Glomerular endothelial cell (primary cell): ENCODE measurements at places on chromosomes 11 and 22.

- DNase-seq, result no peak
Measured at GRCh38 chr11:15829312-15829711, 527.0 kb downstream of the SOX6 start.

GRCh38 chr11:7949934-7950333 is 8.4 kb upstream of the OR10A3 start:
- DNase-seq, result no peak

DNA sequence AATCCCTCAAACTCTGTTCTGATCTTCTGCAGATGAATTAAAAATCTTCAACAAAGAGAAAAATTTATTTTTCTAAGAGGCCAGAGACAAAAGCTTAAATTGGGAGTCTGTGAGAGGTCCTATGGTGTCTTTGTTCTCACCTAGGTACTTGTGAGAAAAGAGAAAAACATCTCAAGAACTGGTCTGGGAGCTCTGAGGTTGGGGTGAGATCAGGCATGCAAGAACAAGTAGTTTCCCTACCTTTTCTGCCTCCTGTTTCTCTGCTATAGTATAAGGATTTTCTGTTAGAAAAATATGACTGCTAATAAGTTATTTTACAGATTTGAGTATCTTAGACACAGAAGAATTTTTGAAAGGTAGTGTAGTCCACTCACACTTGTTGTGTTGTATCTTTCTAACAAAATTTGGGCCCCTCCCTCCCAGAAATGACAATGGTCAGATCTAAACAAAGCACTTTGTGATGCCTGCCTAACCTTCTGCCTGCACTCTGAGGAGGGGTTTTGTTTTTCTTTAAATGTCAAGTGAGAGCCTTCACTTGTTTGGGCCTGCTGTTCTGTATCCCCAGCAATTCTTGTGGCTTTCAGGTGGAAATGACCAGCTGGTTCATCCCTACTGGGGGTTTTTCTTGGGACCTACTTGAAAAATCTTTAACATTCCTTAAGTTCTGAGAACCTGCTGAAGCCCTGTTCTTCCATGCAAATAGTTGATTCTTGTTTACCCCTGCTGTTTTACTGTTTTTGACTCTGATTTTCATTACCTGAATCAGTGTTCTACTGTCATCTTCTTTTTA is 13.6 kb upstream of the OR51S1 start:
- DNase-seq, result no peak

GRCh38 chr11:134757633-134758032 is 345.6 kb upstream of the B3GAT1 start:
- DNase-seq, result no peak

- no peak for DNase-seq
Measured at GRCh38 chr22:46536537-46537224, 739 bp downstream of the CELSR1 start.

- no peak for DNase-seq
Measured at GRCh38 chr11:104531894-104532293, 366.4 kb downstream of the CASP12 start.

- DNase-seq, result no peak
Measured at GRCh38 chr11:122271137-122271536, 155.1 kb upstream of the BLID start.

- no peak for DNase-seq
Measured at GRCh38 chr11:910044-910588, 494 bp downstream of the CHID1 start.

GRCh38 chr22:23012081-23012622 is 58.2 kb upstream of the GNAZ start:
- DNase-seq, result no peak

- DNase-seq, result no peak
Measured at GRCh38 chr11:131837562-131837961, 467.1 kb downstream of the NTM start.

DNA sequence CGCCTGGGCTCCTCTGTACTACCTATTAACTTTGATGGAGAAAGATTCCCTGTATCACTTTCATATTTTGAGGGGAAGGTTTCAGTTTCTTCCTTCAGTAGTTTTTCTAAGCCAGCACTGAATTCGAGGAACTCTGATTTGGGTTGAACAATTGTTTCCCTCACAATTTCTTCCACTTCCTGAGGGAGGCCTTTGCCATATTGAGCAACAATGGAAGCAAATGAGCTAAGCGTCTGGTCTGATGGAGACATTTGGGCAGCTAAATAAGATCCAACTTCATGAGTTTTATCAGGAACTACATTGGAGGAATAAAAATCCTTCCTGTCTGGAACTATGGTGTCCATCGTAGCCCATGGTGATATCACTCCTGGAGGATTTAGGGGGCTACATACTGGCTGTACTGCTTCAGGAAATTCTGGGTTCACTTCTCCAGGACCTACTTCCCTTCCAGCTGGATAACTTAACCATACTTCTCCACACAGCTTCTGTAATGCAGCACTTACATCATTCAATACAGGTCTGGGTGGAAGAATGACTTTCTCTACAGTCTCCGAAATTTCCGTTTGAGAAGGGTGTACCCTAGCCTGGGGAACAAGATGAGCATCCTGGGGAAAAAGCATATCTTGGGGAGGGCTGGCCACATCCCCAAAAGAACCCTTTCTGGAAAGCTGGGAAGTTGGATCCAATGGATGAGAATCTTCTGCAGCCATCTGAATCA is 38.9 kb upstream of the CCDC89 start:
- no peak for DNase-seq

GRCh38 chr11:133955081-133955891 is 1.5 kb downstream of the IGSF9B start:
- DNase-seq, result no peak

- no peak for DNase-seq
Measured at GRCh38 chr11:7197469-7197868, 54.2 kb upstream of the SYT9 start.

DNA sequence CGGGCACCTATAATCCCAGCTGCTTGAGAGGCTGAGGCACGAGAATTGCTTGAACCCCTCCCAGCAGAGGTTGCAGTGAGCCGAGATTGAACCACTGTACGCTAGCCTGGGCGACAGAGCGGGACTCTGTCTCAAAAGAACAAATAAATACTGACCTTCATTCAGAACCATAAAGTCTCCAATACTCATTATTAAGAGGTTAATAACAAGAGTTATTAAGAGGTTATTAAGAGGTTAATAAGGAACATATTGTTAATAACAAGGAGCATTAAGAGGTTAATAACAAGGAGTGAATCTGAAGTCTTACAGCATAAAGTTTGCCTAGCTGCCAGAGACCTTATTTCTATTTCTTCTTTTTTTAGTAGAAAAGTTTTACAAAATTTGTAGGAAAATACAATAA is 7.6 kb downstream of the CELF1 start:
- no peak for DNase-seq

- DNase-seq, result no peak
Measured at GRCh38 chr22:33986167-33986771, 66.0 kb upstream of the LARGE1 start.

DNA sequence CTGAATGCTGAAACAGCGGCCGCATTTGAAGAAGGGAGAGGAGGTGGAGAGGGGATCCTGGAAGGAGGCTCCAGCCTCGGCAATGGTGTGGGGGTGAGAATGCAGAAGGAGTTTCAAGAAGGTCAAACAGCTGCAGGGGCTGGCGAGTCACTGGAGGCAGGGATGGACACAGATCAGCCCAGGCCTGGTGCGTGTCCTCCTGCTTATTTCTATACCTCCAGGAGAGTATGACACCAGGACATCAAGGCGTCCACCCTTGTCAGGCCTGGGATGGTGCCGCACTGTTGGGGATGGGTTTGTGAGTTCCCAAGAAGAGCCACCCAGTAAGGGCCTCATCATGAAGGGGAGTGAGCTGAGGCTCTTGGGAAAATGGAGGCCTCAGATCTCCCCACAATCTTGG is 23.1 kb downstream of the IGLL1 start:
- no peak for DNase-seq

DNA sequence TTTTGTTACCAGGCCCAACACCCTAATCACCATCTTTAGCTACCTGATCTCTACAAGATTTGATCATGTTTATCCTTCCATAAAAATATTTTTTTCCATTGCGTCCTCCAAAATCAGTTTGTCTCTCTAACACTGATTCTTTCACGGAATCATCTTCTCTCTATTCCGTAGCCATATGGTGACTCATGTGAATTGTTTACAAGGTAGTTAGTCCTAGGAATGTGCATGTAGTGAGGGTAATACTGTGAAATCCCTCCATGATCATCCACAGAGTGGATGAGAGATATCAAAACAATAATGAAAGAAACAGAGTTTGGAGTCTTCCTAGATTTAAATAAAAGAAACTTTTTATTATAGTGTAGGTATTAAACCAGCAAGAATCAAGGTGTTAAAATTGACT is 230.2 kb downstream of the METTL15 start:
- no peak for DNase-seq

DNA sequence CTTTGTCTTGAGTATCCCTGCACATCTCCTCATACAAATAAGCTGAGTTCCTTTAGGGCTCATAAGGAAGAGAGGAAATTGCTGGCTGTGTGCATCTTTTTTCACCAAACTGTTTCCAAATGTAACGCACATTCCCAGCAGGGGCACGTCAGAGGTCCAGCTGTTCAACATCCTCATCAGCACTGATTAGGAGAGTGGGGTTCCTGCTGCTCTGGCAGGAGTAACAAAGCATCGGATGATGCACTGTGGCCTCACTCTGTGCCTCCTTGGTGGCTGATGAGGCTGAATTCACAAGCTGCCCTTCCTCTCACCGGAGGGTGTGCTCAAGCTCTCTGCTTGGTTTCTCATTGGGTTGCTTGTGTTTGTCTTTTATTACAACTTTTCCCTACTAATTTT is 35.5 kb upstream of the SLC25A1 start:
- no peak for DNase-seq

GRCh38 chr11:134071306-134071705 is 2.4 kb downstream of the JAM3 start:
- DNase-seq, result no peak

DNA sequence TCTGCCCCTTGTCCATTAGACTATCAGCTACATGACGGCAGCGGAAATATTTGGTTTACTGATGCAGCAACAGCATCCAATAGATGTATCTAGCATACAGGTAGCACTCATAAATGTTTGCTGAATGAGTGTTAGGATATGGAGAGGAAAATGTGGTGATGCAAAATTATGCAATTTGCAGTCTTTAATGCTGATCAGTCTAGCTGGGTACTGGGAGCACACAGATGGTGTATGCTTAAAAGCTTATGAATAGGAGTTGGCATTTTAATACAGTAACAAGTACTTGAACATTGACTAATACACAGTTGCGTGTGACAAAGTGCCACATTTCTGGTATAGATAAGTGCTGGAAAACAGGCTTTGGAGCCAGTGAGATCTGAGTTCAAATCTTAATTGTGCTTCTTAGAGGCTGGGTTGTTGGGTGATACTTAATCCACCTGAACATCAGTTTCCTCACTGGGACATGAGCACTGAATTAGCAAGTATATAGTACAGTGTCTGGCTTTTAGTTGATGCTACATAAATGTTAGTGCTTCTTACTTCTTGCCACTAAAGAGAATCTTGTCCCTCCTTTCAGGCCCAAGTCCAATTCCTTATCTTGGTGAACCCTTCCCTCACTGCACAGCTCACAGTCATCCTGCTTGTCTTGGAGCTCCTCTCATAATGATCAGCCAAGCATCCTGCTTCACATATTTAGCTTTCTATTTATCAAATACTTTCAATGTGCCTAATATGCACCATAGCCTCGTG is 99.6 kb downstream of the TIMP3 start:
- no peak for DNase-seq

DNA sequence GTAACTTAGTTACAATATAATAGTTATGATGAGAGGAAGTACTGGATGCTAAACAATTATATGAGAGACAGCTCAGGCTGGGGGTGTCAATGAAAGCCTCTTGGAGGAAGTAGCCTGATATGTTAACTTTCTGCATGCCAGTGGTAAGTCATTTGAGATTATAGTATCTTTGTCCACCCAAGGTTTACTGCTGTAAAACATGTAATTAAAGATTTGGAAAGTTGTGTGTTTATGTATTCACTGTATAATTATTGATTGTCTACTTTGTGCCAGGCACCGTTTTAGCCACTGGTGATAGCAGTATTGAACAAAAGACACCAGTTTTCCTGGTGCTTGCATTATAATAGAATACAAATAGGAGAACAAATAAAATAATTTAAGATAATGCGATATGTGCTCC is 624 bp upstream of the DNAJB7 start:
- DNase-seq, result no peak

- no peak for DNase-seq
Measured at GRCh38 chr11:75474240-75474639, 41.2 kb upstream of the KLHL35 start.

DNA sequence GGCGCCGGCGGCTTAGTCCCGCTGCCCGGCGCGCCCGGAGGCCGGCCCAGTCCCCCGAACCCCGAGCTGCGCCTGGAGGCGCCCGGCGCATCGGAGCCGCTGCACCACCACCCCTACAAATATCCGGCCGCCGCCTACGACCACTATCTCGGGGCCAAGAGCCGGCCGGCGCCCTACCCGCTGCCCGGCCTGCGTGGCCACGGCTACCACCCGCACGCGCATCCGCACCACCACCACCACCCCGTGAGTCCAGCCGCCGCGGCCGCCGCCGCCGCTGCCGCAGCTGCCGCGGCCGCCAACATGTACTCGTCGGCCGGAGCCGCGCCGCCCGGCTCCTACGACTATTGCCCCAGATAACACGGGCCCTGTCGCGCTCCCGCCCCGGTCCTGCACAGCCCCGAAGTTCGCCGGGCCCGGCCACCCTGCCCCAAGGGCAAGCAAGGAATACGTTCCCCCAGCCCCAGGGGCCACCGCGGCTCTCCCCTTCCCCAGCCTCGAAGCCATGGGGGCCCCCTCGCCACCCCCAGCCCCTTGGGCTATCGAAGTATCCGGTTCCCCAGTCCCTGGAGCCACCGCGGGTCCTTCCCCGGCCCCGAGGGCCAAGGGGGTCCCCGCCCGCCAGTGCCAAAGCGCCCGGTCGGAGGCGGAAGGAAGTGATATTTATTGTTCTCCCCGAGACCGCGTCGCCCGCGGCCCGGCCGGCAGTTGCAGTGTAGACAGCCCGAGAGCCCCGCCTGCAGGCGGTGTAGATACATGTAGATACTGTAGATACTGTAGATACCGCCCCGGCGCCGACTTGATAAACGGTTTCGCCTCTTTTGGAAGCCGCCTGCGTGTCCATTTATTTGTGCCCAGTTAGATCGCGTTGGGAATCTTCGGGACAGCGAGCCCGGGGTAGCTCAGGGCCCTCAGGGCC is 6.2 kb downstream of the TBX1 start:
- no peak for DNase-seq

DNA sequence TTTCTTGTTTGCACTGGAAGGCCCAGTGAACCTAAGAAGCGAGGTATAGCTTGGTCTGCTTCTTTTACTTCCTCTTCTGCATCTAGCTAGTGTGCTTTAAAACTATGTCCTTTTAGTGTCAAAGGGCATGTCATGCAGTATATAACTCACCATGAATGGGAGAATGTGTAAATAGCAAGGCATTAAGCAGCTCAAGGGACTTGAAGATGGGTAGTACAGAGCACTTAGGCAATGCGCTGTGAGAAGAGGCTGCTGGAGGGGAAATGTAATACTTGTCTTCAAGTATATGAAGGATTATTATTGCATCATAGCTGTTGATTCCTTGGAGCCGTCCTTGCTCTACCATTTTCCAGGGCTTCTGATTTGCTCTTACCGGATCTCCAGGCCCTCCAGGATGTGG is 7.6 kb downstream of the MAML2 start:
- DNase-seq, result no peak

- DNase-seq, result no peak
Measured at GRCh38 chr11:93528252-93528651, 14.9 kb downstream of the SMCO4 start.

- no peak for DNase-seq
Measured at GRCh38 chr22:37105154-37105553, 4.4 kb downstream of the TMPRSS6 start.
